Activated naive CD4-positive, alpha-beta T cell treated with Interleukin-2 at 50 U/mL for 16 hours (primary cell): ENCODE measurements at places on chromosomes 6 and 20.

DNA sequence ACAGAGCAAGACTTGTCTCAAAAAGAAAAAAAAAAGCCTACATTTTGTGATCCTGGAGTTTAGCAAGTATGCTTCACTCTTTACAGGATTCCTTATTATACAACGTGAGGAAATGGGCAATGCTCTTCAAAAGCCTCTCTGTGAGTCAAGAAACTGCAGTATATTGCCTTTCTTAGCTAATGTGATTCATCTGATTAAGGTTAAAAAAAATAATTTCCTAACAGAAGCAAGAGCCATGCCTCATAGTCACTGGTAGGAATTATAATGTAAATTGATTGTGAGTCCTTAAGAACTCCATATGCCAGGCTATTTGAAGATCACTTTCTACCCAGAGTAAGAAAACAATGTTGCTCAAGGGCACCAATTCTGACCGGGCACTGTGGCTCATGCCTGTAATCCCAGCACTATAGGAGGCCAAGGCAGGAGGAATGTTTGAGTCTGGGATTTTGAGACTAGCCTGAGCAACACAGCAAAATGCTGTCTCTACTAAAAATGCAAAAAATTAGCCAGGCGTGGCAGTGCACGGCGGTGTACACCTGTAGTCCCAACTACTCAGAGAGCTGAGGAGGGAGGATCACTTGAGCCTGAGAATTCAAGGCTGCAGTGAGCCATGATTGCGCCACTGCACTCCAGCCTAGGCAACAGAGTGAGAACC is 43.3 kb downstream of the SLC26A8 start:
- no peak for DNase-seq

DNA sequence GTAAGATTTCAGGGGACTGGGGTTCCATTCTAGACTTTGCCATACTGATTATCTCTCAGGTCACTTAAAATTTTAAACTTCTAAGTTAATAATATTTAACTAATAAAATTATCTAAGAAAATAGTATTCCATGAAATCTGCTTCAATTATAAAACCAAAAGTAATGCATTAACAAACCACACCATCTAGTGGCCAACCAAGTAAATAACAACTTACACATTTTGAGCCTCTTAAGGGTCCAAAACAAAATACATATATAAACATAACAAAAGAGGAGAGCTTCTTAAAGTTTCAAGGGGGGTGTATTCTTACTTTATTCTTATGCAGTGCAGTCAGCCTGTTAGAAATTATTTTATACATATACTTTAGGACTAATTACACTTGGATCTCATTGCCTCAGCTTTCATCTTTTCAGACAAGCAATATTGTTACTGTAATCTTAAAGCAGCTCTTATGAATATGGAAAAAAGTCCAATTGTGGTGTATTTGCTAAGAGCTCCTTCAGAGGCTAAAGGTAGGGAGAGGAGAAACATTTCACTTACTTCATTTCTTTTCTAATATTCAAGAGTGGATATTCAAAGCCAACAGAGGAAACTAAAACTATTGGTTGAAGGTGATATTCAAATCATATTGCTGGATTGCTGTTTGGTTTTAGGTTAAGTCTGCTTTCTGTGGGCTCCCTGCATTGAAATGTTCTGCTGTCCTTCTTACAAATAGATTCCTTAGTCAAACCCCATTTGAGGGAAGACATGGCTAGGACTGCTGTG is 199.7 kb upstream of the SIM1 start:
- DNase-seq = no peak

DNA sequence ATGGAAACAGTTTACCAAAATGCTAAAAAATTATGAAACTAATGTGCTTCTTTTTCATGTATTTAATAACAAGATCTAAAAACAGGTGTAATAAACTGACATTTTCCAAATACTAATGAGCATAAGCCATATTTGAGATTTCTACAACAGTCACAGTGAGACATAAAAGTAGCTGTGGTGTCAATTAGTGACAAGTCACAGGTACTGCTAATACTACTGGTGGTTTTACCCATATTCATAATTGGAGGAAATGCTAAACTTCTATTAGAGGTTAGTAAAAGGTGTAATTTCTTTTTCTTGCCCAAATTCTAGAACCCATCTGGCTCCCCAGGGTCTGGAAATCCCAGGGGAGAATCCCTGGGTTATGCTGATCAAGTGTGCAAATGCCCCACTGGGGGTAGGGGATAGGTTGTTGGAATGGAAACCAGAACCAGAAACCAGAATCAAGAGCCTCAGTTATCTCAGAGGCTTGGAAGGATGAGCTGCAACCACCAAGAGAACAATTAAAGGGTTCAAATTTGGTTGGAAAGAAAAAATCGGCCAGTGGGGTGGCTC is 7.1 kb upstream of the GTF2H4 start:
- DNase-seq = no peak

- no peak for DNase-seq
Measured at GRCh38 chr6:27837625-27838057, 74.6 kb downstream of the OR2B2 start.

GRCh38 chr6:72811971-72812421 is 190.1 kb downstream of the KCNQ5 start:
- no peak for DNase-seq
